ENCODE measurements at places on chromosomes 3 and 15.

GRCh38 chr3:87004883-87005282 is 13.9 kb upstream of the VGLL3 start:
- no peak for DNase-seq

GRCh38 chr3:17489139-17489538 is 253.3 kb downstream of the TBC1D5 start:
- DNase-seq, result no peak

GRCh38 chr15:74775894-74776293 is 6.0 kb upstream of the CSK start:
- DNase-seq, result no peak

GRCh38 chr3:64932016-64932518 is 244.3 kb upstream of the ADAMTS9 start:
- DNase-seq, result no peak

GRCh38 chr3:172317984-172318383 is 130.3 kb downstream of the GHSR start:
- DNase-seq, result peak; percentile 92

- DNase-seq, result peak; percentile 86
Observed at GRCh38 chr15:51758645-51759044, 7.2 kb downstream of the TMOD2 start.

- peak; percentile 31 for DNase-seq
Observed at GRCh38 chr15:66775127-66776105, 73.4 kb downstream of the SMAD6 start.

GRCh38 chr3:148711981-148712666 is 14.4 kb downstream of the AGTR1 start:
- DNase-seq, result peak; percentile 32

GRCh38 chr15:75204340-75205063 is 2.8 kb downstream of the C15orf39 start:
- peak; percentile 88 for DNase-seq

- DNase-seq, result no peak
Observed at GRCh38 chr15:85541744-85542143, 161.3 kb downstream of the AKAP13 start.

DNA sequence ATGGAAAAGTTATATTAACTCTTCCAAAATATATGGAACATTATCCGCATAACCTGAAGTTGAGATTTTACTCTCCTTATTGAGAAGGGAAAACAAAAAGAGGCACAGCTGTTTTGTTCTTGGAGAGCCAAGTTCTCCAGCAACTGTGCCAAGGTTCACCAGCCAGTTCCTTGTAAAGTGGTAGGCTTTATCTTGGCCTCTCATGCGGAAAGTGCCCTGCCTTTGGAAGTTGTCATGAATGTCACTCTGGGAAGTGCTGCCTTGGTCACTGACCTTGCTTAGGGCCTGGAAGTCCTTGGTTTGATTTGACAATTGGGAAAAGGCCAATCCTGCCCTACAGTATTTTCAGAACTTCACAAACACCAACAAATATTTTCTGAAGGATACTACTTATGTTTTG is 44.2 kb upstream of the THRB start:
- no peak for DNase-seq

DNA sequence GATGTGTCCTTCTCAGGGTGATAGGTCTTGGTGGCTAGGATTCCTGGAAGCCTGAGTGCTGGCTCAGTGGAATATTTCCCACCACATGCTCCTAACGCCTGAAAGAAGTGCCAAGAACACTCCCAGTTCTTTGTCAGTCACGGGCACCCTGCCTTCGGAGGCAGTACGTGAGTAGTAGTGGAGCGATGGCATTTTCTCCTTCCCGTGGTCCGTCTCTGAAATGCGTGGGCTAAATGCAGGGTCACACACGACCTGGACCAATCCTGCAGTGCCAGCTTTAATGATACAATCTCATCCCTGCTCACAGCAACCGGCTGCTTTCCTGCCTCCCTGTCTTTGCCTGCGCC is 14.5 kb downstream of the H1-8 start:
- peak; percentile 13 for DNase-seq

DNA sequence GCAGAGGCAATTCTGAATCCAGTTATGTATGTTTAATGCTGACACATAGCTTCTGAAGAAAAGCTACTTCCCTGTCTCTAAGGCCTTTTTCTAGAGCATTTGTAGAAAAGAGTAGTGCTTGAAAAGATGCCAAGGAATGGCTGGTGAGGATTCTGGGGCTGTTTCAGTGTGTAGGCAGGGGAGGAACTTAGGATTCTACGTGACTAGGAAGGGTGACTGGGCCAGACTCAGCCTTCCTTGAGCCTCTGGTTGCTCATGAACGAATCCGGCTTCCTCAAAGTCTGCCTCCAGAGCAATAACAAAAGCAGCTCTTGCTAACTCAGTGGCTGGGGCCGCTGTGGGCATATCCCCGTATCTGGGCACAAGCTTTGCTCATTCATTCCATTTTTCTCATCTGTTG is 104.8 kb upstream of the WNT5A start:
- DNase-seq, result no peak

- DNase-seq, result no peak
Observed at GRCh38 chr15:66164788-66165187, 88.8 kb downstream of the MEGF11 start.

- DNase-seq, result no peak
Observed at GRCh38 chr15:37057256-37057655, 43.1 kb downstream of the MEIS2 start.

DNA sequence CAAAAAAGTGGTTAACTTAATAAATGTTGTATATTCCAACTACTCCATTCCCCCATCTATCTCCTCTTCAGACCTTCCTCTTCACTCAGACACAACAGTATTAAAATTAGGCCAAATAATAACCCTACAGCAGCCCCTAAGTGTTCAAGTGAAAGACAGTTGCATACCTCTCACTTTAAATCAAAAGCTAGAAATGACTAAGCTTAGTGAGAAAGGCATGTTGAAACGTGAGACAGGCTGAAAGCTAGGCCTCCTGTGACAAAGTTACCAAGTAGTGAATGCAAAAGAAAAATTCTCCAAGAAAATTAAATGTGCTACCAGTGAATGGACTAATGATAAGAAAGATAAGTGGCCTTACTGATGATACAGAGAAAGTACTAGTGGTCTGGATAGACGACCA is 71.7 kb downstream of the ANKRD28 start:
- DNase-seq, result peak; percentile 25

GRCh38 chr15:44882499-44882968 is 74.0 kb upstream of the TERB2 start:
- no peak for DNase-seq

DNA sequence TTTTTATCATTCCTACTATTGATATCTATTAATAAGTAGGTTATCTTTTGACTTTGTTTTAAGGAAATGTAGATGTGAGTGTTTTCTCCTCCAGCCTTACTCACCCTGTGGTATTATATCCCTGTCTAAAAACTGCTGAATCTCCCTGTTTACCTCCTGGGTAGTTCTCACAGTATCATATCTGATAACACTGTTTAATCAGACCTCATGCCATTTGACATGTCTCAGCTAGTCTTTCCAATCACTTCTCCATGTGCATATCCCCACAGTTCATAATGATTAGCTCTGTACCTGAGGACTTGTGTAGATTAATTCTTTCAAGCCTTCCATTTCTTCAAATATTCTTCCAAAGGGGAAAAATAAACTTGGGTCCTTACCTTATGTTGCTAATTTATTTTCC is 30.7 kb downstream of the DUOX2 start:
- no peak for DNase-seq

DNA sequence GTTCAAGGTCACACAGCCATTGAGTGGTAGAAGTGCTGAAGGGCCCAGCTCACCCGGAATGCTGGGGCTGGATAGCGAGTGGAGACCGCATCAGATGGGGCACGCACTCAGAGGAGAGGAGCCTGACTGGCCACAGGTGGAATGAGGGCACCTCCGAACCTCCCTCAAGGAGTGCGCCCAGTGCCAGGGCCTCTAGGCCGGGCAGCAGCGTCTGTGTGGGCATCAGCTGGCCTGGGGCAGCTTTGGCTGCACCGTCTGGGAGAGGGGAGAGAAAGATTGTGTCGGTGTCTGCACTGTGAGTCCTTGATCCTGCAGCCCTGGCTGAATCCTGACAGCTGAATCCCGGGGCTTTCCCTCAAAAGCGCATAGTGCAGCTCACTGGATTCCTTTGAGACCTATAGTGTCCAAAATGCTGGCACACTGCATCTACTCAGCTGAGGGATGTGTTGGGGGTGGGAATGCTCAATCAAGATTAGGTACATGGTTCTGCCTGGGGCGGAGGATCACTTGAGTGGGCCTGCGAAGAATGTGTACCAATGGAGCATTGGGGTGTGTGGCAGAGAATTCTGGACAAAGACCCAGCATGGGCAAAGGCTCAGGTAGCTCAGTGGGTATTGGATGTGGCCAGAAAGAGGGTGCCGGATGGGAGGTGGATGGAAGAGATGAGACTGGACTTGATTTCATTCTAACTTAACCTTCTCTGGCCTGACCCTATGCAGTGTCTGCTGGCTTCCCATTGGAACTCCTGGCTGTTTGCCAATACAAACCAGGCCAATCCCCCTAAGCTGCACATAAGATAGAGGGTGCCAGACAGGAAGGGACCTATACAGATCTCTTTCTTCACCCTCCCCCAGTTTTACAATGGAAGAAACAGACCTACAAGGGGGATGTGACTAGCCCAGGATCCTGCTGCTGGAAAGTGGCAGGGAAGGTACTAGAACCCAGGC is 950 bp downstream of the ANKDD1A start:
- no peak for DNase-seq

- DNase-seq, result no peak
Observed at GRCh38 chr3:127203024-127203423, 10.1 kb downstream of the PRR23E start.

- DNase-seq, result no peak
Observed at GRCh38 chr15:29126208-29126536, 143.4 kb downstream of the NSMCE3 start.

DNA sequence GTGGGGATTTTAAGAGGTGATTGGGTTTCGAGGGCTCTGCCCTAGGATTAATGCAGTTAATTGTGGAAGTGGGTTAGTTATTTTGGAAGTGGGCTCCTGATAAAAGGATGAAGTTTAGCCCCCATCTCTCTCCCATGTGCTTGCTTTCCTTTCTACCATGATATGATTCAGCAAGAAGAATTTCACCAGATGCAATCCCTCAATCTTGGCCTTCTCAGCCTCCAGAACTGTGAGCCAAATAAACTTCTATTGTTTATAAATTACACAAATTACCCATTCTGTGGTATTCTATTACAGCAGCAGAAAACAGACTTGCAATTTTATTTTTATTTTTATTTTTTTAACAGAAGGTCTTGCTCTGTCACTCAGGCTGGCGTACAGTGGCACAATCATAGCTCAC is 27.3 kb upstream of the UBE2E1 start:
- DNase-seq, result peak; percentile 35

DNA sequence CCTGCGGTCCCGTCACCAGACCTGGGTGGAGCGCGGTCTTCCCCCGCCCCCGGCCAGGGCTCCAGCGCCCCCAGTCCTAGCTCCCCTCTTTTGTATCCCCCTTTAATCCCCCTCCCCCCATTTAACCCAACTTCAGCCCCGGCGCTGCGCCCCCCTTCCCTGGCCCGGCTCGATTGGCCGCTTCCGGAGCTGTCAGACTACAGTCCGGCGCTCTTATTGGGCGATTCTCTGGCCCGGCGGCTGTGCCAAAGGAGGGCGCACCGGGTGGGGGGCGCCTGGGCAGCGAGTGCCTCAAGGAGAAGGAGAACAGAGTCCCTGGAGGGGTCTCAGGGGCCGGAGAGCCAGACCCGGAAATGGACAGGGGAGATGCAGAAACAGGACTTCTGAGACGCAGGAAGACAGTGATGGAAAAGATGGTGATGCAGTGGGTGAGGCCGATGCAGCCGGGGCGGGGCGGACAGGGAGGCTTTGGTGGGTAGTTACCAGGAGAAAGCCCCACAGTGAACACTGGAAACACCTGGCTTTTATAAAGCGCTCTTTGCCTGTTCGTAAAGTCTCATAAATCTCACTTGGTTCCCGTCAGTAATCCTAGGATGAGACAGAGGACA is 1.2 kb upstream of the ADCY5 start:
- DNase-seq, result no peak

DNA sequence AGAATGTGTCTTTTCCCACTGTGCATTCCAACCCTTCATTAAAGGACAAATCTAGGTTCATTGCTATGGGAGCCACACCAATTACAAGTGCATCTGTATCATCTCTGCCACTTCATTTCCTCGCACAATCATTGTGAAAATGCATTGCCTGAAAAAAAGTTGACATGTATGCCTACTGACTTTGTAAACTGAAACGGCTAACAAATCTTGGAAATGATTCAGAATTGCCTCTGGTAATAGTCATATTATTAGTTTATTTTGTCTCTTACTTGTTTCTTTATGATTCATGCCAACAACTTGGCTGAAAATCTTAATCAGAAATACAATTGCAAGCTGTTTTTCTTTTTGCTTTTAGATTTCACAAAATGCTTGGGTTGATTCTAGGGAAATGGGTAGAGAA is 497.1 kb downstream of the ZIC1 start:
- DNase-seq, result no peak

DNA sequence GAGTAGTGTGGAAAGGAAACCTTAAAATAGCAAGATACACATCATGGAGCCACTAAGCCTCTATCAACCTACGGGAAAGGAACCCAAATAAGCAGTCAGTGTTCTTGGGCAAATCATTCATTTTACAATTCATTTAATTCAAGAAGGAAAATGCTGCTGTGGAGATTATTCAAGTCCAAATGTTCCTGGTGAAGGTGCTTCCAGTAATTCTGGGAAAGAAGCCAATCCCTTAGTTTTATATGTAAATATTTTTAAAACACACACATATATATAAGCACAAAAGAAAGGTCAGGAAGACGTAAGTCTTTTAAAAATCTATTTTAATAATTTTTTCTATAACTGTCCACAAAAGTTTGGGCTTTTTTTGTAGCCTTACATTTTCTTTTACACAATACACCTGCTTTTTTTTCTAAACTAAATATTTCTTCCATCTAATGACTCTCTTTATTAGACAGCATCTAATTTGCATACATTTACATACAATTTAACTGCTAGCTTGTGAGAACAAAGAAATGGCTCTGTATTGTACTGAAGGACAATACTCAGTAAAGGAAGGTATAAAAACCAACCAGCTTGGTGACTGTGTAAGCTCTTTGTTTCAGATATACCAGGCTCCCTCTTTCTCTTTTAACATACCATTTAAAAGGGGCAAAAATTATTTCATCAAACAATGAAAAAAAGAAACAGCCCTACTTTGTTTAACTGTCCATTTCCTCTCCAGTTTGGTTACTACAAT is 269.5 kb downstream of the ZBTB20 start:
- DNase-seq, result no peak

- no peak for DNase-seq
Observed at GRCh38 chr3:109384164-109384563, 46.8 kb upstream of the DPPA4 start.

GRCh38 chr3:107235928-107236315 is 141.3 kb upstream of the CCDC54 start:
- peak; percentile 80 for DNase-seq

DNA sequence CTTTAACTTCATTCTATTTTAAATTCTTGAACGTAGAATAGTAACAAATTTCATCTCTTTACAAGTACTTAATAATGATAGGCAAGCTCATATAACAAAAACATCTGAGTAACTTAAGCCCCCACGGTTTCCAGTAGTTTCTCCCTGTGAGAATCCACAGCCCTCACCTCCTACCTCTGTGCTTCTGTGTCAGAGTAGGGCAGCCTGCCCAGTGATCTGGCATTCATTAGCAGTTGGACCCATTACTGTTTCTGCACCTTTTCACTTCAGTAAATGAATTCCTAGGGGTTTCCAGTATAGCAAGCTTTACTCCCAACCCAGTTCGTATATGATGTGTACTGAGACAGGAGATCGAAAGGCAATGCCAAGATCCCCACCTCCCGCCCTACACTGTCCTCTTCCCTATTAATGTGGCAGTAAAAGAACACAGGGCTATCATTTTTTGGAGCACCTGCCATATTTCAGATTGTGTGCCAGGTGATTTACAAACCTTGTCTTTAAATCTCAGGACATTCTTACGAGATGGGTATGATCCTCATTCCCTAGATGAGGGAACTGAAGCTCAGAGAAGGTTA is 40.8 kb downstream of the EIF2AK4 start:
- DNase-seq, result peak; percentile 25

Measured in fibroblast of skin of abdomen (primary cell).